Glutamatergic neuron (in vitro differentiated cells): ENCODE measurements at places on chromosomes 11 and 22.

DNA sequence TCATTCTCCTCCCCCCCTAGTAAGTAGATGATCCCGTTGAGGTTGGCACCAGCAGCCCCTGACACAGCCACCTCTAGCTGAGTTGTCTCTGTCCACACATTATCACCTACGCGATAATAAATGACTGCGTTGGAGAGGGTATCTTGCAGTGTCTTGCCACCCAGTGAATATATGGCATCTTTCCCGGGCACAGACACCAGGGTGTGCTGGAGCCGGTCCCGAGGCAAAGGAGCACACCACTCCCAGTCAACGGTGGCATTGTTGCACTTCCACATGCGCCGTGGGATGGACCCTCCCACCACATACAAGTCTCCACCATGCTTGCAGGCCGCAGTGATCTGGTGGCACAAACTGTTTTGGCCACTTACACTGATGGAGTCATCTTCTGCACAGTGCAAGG lies 5.4 kb downstream of the KBTBD4 start:
- DNase-seq = no peak

- DNase-seq = no peak
Observed at GRCh38 chr11:37026326-37026725, 428.3 kb upstream of the RAG2 start.

DNA sequence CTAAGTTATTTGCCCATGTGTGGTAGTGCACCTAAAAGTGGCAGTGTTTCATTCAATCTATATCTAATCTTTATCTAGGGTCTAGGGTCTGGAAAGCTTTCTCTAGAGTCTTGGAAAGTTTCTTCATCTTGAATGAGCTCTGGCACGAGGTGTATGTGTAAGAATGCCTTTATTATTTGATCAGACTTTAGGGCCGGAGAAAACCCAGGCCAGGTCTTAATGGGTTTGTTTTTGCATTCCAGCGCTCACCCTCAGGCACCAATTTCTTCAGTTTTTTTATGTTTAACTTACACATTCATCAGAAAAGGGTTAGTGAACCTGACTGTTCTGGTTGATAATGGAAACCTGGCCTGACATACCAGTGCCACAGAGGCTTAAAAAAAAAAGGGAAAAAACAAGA lies 68.3 kb upstream of the SLN start:
- no peak for DNase-seq

DNA sequence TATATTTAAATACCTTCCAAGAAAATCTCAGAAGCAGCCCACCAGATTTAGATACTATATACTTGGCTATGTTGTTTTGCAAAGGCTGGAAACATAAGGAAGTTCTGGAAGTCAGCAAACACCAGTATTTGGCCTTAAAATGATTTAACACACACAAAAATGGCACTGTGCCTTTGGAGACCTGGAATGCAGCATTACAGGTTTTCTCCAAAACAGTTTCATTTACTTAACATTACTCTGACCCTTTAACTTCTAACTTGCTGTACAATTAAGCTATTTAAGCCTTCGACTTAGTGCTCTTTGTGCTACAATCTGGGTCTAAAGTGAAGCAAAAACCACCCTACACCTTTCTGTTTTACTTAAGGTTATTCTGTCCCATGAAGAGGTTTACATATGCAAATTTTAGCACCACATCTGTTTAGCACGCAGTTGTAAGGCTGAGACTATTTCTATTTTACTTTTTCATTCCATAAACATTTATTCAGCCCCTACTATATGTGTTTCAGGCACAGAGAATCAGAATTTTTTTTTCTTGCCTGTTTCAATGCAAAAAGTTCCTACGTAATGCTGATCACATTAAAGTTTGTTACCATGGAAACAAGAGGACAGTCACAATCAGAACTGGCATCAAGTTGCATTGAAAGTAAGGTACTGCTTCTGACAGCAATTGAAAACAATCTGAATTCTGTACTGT lies 70.3 kb downstream of the MAML2 start:
- DNase-seq = no peak

GRCh38 chr11:3659595-3660515 lies 11.3 kb downstream of the CHRNA10 start:
- DNase-seq = no peak

DNA sequence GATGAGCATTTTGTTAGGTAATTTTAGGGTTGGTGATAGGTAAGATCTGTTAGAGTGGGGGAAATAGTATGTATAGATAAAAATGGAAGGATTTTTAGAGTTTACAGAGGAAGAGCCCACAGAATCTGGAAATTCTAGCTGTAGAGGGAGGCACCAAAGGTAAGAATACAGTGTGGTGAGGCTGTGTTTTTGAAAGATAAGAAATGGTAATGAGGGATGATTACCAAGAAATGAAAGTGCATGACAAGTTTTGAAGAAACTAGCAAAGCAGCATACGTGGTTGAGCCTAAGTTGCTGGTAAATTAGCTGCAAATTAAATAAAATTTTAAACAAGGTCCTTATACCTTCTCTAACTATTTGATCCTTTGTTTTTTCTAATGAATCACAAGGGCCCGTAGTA lies 14.6 kb upstream of the RASSF10 start:
- no peak for DNase-seq

DNA sequence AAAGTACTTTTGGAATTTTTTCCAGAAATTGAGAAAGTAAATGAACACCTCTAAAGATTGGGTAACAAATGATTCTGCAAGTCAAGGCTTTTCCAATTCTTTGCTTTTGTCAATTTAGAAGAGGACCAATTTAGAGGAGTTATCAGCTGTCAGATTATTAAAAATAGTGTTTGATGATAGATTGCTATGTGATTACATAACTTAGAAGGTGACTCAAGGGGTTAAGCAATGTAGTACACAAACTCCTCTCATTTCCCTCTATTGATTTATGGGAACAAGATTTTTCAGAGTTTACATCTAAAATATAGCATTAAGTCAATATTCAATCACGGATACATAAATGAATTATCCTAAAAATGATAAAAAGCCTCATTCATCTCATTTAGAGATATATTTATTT lies 70.3 kb downstream of the INSC start:
- no peak for DNase-seq

GRCh38 chr11:15143855-15144254 lies 29.1 kb downstream of the INSC start:
- DNase-seq = no peak

GRCh38 chr11:22346282-22346681 lies 8.1 kb downstream of the SLC17A6 start:
- DNase-seq = no peak

- DNase-seq = no peak
Observed at GRCh38 chr11:46309814-46310259, 32.4 kb downstream of the CREB3L1 start.

- no peak for DNase-seq
Observed at GRCh38 chr22:17302616-17303015, 66.6 kb upstream of the CECR2 start.

- DNase-seq = no peak
Observed at GRCh38 chr22:23685205-23685784, 5.5 kb upstream of the RGL4 start.

GRCh38 chr22:30020511-30020910 lies 59.8 kb upstream of the HORMAD2 start:
- DNase-seq = no peak

GRCh38 chr22:48084041-48084728 lies 1321.7 kb downstream of the TBC1D22A start:
- no peak for DNase-seq

GRCh38 chr11:125968354-125968753 lies 22.5 kb downstream of the VSIG10L2 start:
- DNase-seq = no peak

DNA sequence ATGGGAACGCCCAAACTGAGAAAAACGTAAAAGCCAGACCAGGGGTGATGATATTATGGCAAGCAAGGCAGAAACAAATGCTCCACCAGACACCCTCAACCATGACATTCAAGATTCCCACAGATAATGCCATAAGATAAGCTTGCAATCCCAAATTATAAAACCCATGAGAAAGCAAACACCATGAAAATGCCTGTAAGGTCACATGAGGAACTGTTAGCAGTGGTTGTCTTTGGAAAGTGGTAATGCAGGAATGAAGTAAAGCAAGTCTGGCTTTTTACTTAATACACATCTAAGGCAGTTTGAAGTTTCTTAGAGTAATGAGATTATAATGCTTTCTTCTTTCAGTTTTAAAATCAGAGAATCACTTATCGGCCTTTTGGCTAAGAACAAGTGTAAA lies 111.0 kb downstream of the MN1 start:
- no peak for DNase-seq

- no peak for DNase-seq
Observed at GRCh38 chr11:118430956-118431355, 5.3 kb upstream of the KMT2A start.

- no peak for DNase-seq
Observed at GRCh38 chr11:93194673-93195291, 3.0 kb downstream of the SLC36A4 start.

- peak; percentile 51 for DNase-seq
Observed at GRCh38 chr11:72642043-72642883, 32.0 kb downstream of the PDE2A start.

- no peak for DNase-seq
Observed at GRCh38 chr11:14190992-14191778, 167.8 kb downstream of the RRAS2 start.

DNA sequence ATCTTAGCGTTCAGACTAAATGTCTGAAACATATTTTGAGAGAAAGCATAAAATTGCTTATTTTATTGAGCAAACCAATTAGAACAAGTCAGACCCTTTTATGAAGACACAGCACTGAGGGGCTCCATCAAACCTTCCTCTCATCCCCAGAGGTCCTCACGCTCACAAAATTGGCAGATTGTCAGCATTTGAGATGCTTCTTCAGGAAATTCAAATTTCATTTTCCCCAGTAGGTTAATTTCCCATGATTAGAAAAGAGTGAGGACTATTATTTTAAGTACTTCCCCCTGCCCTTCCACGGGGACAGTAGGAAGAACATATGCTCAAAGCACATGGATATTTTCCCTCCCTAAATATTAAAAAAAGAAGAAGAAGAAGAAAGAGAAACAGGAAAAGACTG lies 851.8 kb downstream of the BRD1 start:
- no peak for DNase-seq

DNA sequence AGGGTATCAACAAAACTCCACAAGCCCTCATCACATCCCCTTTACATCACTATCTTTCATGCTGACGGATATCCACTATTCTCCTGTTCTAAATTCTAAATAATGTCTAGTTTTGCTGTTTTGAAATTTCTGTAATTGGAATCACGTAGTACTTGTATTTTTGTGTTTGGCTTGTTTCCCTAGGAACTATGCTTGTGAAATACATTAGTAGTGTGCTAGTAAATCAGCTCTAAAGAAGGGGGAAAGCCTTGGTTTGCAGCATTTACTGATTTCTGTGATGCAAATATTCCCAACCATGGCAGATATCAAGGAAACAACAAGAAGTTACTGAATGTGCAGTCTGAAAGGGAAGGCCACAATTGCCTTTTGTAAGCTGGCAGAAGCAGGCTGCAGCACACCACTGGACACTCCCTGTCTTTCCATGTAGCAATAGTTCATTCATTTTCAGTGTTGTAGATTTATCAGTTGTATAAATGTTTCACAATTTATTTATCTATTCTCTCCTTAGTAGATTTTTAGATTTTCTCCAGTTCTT lies 4.7 kb upstream of the FOLH1 start:
- DNase-seq = no peak

GRCh38 chr11:2203440-2204259 lies 32.0 kb upstream of the TH start:
- DNase-seq = no peak

DNA sequence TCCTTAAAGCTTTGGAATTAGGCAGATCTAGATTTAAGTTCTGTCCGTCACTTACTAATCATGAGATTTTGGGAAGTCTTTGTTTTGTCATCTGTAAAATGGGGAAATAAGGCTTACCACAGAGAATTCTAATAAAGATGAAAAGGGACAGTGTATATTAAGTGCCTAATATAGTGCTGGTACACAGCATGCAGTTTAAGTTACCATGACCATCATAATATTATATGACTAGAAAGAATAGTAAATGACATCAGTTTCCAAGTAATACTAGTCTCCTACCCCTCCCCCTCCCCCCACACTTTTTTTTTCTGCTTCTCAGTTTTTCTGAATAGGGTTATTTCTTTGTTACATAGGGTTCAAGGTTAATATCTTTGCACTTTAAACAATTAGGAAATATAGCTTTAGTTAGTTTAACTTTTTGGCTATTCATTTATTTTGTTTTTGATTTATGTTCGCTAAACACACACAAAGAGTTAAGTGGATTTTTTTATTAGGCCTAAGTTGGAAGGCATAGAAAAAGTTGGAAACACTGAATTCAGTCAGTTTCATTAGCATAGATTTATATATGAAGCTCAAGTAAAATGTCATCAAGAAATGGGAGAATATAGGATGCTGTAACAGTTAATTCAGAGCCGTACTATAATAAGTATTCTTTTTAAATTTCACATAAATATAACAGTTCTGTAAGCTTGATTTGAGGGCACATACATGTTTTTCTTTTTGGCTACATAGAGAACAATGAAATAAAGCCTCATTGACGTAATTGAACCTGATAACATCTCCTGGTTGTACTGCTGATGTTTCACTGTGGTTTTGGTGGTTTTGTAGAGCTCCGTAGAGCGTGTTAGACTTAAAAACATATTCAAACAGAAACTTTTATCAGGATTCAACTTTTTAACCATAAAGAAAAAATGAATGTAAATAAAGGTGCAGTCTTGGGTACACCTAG lies 121.2 kb downstream of the PDE3B start:
- DNase-seq = no peak

DNA sequence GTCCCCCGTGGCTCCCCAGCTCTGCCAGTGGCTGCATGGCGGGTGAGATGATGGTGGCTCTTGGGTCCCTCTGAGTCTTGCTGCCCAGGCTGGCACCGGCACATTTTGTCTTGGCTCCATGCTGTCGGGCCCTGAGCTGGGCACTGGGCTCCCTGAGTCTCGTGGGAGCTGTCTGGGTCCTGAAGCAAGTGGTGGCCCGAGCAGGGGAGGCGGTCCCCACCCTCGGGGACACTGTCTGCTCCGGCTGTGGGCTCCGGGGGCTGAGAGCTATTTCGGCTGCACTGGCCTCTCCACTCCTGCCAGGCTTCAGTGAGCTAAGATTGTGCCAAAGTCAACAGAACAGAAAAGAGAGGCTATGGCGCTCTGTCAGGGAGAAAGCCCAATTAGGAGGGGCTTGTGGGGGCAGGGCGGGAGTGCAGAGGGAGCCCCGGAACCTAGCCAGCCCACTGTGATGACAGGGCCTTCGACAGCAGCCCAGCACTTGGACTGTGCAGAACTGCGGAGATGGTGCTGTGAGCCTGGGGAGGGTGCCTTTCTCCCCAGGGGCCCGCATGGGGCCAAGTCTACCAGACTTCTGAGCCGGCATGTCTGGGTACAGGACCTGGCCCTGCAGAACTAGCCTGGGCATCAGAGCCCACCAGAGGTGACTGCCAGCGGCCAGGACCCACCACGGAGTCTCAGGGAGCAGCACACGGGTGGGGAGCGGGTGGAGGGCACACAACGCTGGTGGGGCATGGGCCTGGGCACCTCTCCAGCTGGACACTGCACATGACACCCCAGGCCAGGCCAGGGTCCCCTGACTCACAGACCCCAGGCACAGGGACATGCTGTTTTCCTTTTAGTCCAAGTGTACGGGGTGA lies 38.0 kb downstream of the RTN4R start:
- no peak for DNase-seq
